Non-pigmented ciliary epithelial cell (primary cell): ENCODE measurements at places on chromosomes 12 and 14.

GRCh38 chr12:71865757-71866536, 26.4 kb downstream of the TBC1D15 start:
- DNase-seq, result no peak

DNA sequence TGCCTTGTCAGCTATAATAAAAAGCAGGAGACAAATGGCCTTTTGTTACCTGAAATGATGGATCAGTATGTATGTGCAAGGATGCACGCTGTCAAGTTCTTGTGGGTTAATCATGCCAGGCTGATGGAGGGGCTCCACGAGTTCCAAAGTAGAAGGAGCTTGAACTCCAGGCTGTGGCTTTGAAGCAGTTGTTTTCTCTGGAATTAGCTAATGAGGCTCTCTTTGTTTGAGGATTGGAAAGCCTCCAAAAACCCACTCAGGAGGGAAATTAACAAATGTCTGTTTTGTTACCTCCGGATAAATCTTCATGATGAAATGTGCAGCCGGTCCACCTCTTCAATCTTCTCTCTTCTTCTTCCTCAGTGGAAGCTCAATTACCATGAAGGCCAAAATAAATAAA, 605.5 kb downstream of the DIO2 start:
- DNase-seq, result no peak

DNA sequence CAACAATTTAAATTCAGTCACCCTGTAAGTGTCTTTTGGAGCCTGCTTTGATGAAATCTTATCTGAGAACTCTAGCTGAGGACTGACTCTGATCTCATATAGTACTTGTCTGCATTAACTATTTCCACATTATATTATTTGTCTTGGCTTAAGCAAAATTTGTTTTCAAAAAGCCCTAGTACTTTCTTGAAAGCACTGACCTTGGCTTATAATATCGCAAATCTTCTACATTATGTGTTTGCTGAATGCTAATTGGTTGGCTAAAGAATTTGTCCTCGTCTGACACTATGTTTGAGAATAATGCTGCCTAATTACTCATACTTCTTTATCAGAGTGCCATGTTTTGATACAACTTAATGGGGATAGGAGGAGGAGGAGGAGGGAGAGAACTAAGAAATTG, 46.9 kb upstream of the FLRT2 start:
- DNase-seq, result no peak

DNA sequence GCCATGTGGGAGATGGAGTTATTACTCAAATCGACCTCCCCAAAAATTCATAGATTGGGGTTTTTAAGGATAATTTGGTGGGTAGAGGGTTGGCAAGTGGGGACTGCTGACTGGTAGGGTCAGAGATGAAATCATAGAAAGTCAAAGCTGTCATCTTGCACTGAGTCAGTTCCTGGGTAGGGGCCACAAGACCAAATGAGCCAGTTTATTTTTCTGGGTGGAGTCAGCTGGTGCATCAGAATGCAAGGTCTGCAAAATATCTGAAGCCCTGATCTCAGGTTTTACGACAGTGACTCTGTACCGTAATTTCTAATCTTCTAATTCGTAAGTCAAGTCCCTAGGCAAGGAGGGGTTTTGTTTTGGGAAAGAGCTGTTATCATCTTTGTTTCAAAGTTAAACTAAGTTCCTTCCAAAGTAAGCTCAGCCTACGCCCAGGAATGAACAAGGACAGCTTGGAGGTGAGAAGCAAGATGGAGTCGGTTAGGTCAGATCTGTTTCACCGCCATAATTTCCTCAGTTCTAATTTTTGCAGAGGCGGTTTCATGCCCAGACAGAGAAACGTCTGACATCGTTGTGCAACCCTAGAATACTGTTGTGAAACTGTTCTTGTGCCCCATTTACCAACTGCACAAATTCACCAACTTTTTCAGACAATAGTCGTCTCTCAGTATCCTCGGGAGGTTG, 104.5 kb upstream of the SFSWAP start:
- DNase-seq, result no peak

GRCh38 chr12:69610729-69611128, at the start of gene LRRC10:
Gene LRRC10 (minus strand): TSS chr12:69610907. CDS start chr12:69610838, 69 bp downstream.
- no peak for DNase-seq

DNA sequence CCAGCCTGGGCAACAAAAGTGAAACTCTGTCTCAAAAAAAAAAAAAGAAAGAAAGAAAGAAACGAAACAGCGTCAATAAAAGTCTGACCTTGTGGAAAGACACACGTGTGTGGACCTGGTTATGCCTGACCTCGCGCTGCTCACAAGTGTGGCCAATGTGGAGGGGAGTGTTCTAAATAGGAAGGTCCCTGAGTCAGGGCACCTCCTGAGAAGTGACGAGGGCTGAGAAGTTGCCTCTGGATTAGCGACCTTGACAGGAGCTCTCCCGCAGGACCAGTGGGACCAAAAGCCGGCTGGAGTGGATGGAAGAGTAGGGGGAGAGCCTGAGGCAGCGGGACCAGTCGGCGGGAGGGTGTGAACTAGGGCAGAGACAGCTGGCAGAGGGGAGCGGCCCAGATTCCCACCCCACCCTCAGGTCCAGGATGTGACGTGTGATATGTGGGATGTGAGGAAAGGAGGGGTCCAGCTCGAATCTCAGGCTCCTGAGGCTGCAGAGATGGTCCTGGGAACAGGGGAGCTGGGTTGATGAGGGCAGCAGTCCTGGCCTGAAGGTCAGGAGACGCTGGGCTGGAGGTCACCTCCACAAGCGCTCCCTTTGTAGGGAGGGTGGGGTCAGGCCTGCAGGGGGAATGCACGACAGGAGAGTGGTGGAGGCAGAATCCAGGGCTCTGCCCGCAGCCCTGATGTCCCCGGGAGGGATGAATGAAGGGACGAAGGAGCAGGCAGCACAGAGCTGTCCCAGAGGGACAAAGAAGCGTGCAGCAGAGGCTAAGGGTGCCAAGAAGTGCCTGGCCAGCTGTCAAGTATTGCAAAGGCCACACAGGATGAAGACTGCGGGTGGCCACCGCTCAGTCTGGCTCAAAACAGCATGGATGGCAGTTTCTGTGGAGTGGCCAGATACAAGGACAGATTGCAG, 24.8 kb upstream of the GPR68 start:
- no peak for DNase-seq

DNA sequence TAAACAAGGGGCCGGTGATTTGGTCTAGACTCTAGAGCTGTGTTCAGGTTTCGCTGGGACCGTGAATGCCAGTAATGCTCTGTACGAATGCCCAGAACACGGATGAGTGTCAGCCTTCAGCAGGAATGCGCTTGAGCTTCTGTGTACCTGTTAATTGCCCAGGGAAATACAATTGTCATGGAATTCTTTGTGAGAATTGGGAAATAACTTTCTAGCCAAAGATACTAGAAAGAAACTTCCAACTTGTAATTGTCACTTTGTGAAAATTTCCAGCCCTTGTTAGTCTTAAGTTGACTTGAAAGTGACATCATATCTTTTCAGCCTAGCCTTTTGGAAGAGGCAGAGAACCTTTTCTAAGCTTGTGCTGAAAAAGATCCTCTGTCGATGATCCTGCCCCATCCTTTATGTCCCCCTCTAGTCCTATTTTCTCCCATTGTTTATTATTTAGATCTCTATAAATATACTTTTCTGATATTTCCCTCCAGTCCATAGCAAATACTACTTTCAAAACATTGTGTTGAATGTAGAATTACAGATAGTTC, 2.7 kb downstream of the CHST11 start:
- no peak for DNase-seq

GRCh38 chr12:112362310-112362709, 19.9 kb downstream of the HECTD4 start:
- DNase-seq, result no peak

GRCh38 chr12:64669270-64669842, 59.1 kb downstream of the RASSF3 start:
- DNase-seq, result no peak

- DNase-seq, result no peak
These were observed 179.0 kb downstream of the FOXN3 start for GRCh38 chr14:89237921-89238529.

- DNase-seq, result no peak
These were observed 86.5 kb upstream of the RIN3 start for GRCh38 chr14:92427096-92427495.

- no peak for DNase-seq
These were observed 70.0 kb upstream of the BMP4 start for GRCh38 chr14:54026671-54027070.

- DNase-seq, result no peak
These were observed 135.9 kb upstream of the NTF3 start for GRCh38 chr12:5295996-5296395.

- no peak for DNase-seq
These were observed 9.5 kb downstream of the PPP1CC start for GRCh38 chr12:110733089-110733715.

DNA sequence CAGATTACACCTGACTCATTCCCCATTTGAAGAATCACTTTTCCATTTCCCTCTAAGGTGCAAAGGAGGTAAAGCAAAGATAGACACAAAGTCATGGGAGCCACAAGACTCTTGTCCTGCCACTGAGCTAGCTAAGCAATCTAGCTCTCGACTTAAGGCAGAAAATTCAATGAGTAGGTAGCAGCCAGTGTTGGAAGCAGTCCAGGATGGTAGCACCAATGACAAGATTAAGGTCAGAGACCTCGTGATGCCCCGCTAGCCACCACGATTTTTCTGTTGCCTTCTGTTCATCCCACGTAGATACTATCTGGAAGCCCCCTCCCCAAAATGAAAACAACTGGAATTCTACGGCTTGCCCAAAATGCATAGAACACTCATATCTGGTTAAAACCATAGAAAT, 1.4 kb downstream of the VAMP1 start:
- DNase-seq, result no peak

GRCh38 chr14:69152902-69153151, at the start of gene DCAF5:
Gene DCAF5 (minus strand): TSS chr14:69153119. CDS start chr14:69152978, 141 bp downstream.
- DNase-seq, result no peak

DNA sequence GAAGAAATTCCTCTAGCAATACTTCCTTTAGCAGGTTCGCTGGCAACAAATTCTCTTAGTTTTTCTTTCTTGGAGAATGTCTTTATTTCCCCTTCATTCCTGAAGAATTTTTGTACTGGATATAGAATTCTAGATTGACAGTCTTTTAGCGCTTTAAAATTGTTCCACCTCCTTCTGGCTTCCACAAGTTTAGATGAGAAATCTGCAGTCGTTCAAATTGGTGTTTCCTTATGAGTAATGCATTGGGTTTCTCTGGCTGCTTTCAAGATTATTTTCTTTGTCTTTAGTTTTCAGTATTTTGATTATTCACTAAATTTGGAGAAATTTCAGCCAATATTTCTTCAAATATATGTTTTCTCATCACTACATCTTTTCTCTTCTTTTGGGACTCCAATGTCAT, 33.3 kb upstream of the FGF6 start:
- DNase-seq, result no peak

DNA sequence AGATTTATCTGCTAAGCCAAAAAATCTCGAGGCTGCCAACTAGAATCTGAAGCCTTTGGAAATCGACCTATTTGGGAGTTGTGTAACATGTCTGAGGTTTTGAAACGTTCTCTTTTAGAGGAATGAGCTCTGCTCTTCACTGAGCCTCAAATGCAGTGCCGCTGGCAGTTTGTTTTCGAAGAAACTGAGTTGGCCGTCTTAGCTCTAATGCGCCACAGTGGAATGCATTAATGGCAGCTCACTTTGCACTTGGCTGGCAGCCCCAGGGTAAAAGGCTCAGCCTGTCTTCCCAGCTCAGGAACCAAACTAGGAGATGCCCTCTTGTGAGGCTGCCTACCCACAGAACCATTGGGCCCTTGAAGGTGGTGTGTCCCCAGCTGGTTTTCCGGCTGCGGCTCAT, 53.8 kb downstream of the SFSWAP start:
- DNase-seq, result no peak

DNA sequence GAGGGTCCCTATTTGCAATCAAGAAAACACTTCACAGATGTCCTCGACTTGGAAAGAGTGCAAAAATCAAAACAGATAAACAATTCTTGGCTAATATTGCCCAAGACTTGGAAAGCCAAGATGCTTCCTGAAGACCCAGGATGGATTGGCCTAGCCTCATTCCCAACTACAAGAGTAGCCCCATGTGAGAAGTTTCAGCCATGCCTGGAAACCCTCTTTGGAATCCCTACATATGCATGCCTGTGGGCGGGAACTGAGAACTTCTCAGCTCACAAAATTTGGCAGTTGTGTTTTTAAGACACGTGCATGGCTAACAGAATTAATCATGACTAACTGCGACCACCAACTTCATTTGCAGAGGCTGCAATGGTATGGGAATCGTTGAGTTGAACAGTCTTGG, 283.2 kb upstream of the TBX3 start:
- no peak for DNase-seq

- DNase-seq, result no peak
These were observed 689.6 kb upstream of the SEL1L start for GRCh38 chr14:82223276-82223675.

DNA sequence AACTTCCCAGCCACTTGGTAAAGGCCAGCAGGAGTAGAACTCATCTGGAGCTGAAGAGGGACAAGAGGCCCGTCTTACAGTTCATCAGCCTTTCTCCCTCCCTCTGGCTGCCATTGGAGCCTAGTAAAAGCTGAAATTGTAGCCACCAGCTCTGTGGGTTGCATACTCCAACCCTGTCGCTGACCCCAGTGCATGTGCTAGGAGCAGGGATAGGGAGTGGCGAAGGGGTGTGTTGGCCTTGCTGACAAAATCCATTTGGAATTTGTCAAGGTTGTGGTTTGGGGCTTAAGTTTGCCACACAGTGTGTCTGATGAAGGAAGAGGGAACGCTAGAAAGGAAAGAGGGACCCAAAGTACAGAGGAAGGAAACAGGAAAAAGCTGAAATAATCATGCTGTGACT, 4.0 kb upstream of the ARF3 start:
- no peak for DNase-seq

DNA sequence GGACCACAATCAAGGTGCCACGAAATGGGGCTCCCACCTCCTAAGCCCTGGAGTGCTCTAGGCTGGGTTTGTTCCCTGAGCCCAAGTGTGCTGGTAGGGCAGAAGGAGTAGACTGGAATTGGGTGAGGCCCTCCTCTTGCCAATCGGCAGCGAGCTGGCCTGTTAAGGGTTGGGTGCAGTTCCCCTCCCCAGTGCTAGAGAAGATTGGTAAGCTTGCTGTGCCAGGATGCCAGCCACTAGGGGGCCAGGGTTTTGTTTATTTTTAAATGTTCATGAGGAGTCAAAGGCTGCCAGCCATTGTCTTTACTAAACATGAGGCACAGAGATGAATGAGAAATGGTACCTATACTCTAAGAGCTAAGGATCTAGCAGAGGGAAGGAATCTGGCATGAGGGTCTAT, 79.7 kb downstream of the SPTB start:
- DNase-seq, result no peak
